ENCODE measurements at places on chromosomes 11 and 22. TPM values are rescaled to one million over a fixed set of nuclear protein-coding genes. Genes with fewer than 3 reads are reported as not detected.

GRCh38 chr11:127806501-127806900 lies 780.9 kb downstream of the ETS1 start:
- H3K4me1 ChIP-seq = no peaks in the 10 kb centered on the region
- no peak overlapping the region for H3K27ac ChIP-seq
- no peaks in the 10 kb centered on the region for H3K36me3 ChIP-seq
- H3K4me3 ChIP-seq = no peak overlapping the region
- no peaks in the 10 kb centered on the region for H3K27me3 ChIP-seq

- H3K27me3 ChIP-seq = no peaks in the 10 kb centered on the region
- H3K4me1 ChIP-seq = no peaks in the 10 kb centered on the region
- no peak overlapping the region for H3K4me3 ChIP-seq
- no peak for DNase-seq
Measured at GRCh38 chr11:119509969-119510401, 87.0 kb upstream of the THY1 start.

DNA sequence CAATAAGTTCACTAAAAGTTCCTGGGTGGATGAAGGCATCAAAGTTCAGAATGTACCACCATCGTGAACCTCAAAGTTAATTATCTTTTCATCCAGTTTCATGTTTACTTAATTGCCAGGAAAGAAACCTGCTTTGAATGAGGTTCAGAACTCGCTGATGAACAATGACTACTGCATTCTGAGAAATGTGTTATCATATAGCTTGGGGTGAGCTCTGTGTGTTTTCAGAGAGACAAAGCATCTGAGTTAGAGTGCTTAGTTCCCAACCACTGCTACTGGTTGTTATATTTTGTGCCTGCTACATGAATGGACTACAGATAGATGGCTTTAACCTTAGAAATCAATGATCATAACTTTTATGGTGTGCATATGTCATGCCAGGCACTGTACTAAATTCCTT lies 1131.0 kb downstream of the DLG2 start:
- H3K4me3 ChIP-seq = no peak overlapping the region
- H3K4me1 ChIP-seq = no peaks in the 10 kb centered on the region
- no peaks in the 10 kb centered on the region for H3K36me3 ChIP-seq
- no peak overlapping the region for H3K27ac ChIP-seq
- DNase-seq = no peak

GRCh38 chr11:8730697-8731020 lies 48.1 kb downstream of the RPL27A start:
- no peak for DNase-seq
- H3K27ac ChIP-seq = peak overlapping the region; percentile 87
- peaks cover 13% of the 10 kb centered on the region for H3K4me1 ChIP-seq
- no peaks in the 10 kb centered on the region for H3K27me3 ChIP-seq
- no peaks in the 10 kb centered on the region for H3K36me3 ChIP-seq

The KCNK7 gene
- 0.33 TPM for total RNA-seq

The CABP7 gene
- total RNA-seq = not detected

- H3K4me1 ChIP-seq = no peaks in the 10 kb centered on the region
- no peaks in the 10 kb centered on the region for H3K36me3 ChIP-seq
- H3K27ac ChIP-seq = peak overlapping the region; percentile 82
Measured at GRCh38 chr22:27474112-27474571, 327.4 kb downstream of the MN1 start.

- no peak for DNase-seq
- no peaks in the 10 kb centered on the region for H3K4me1 ChIP-seq
- no peaks in the 10 kb centered on the region for H3K27me3 ChIP-seq
- H3K4me3 ChIP-seq = no peak overlapping the region
Measured at GRCh38 chr11:32886180-32886579, 6.4 kb upstream of the QSER1 start.

DNA sequence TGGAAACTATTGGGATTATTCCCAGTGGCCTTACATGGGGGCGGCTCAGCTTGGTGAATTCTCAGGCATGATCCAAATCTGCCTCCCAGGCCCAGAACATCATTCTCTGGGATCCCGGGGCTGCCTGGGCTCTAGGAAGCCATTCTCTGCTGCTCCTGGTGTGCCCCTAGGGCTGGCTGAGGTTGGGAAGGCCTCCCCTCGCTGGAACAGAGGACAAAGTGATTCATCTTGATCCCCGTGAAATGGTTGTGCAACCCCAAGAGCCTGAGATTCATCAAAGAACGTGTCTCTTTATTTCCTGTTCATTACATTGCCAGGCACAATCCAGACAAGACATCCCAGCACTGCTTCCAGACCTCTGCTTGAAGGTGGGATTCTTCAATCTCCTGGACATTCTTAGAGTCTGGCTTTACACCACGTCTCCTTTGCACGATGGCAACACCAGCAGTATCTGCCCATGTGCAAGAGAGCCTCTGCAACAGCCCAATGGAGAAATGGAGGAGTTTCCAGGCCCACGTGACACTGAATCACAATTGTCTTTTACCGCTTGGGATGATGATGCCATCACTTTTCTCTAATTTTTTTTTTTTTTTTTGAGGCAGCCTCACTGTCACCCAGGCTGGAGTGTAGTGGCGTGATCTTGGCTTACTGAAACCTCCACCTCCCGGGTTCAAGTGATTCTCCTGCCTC lies 52.3 kb downstream of the TST start:
- no peaks in the 10 kb centered on the region for H3K36me3 ChIP-seq
- H3K4me3 ChIP-seq = no peak overlapping the region
- no peak for DNase-seq
- no peaks in the 10 kb centered on the region for H3K27me3 ChIP-seq

DNA sequence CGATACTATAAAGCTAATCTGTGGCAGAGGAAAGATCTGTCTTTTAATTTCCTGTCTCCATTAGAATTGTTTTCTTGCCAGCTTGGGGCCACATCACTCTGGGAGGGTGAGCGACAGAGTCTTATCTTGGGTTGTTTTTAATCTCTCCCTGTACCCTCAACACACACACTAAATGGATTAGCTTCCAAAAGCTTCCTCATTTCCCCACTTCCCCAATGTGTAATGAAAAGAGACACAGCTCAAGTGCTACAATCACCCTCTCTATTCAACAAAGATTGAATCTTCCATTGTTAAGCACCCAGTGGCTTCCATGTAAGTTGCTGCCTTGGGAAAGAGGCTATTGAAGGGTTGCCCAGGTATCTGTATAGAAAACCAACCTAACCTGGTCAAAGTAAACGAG lies 6.1 kb upstream of the ASCL3 start:
- H3K36me3 ChIP-seq = peaks cover 7% of the 10 kb centered on the region
- no peak overlapping the region for H3K4me3 ChIP-seq
- no peak overlapping the region for H3K27ac ChIP-seq
- DNase-seq = no peak
- H3K4me1 ChIP-seq = no peaks in the 10 kb centered on the region

DNA sequence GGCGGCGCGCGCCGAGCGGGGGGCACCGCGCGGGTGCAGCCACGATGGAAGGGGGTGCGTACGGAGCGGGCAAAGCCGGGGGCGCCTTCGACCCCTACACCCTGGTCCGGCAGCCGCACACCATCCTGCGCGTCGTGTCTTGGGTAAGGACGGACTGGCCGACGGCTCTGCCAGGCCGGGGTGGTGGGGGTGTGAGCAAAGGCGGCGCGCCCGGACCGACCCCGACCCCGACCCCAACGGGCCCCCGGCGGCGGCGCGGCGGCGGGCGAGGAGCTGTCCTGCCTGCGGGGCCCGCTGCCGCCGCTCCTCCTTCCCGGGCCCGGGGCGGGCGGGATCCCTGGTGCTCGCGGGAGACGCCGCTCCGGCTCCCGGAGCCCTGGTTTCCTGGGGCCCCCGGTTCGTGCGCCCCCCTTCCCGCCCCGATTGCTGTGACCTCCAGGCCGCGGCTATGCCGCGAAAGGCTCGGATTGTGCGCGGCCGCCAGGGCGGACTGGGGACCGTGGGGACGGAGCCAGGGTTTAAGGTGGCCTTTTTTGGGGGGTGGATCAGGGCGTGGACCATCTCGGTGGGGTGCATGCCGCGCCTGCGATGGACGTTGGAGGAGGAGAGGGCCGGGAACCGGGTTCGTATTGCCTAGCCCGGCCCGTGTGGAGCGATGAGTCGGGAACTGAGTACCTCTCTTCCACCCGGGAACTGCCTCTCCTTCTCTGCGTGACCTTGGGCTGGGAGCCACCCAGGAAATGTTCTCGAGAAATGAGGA lies at the start of gene SYNGR1:
SYNGR1 (plus strand) TSS at position 25 of the 760 bp plus-strand sequence; CDS start at position 45, 20 bp downstream.
- peak within 1 kb of the TSS; percentile 91 for H3K27ac ChIP-seq
- peaks cover 22% of the 10 kb centered on the region for H3K4me1 ChIP-seq
- no peaks in the 10 kb centered on the region for H3K27me3 ChIP-seq
- peak within 1 kb of the TSS; percentile 99 for H3K4me3 ChIP-seq

- no peak for DNase-seq
- no peaks in the 10 kb centered on the region for H3K27me3 ChIP-seq
- no peak overlapping the region for H3K27ac ChIP-seq
Measured at GRCh38 chr11:73866586-73866996, 10.1 kb downstream of the COA4 start.

The C11orf42 gene
- total RNA-seq = not detected

- H3K4me3 ChIP-seq = no peak overlapping the region
- DNase-seq = no peak
- H3K4me1 ChIP-seq = no peaks in the 10 kb centered on the region
- H3K27me3 ChIP-seq = no peaks in the 10 kb centered on the region
- no peak overlapping the region for H3K27ac ChIP-seq
Measured at GRCh38 chr11:76736773-76737495, 46.2 kb upstream of the TSKU start.

- no peaks in the 10 kb centered on the region for H3K36me3 ChIP-seq
- no peaks in the 10 kb centered on the region for H3K27me3 ChIP-seq
- peaks cover 3% of the 10 kb centered on the region for H3K4me1 ChIP-seq
- H3K27ac ChIP-seq = peak overlapping the region; percentile 55
- H3K4me3 ChIP-seq = no peak overlapping the region
- DNase-seq = no peak
Measured at GRCh38 chr11:72688929-72689328, 14.7 kb upstream of the PDE2A start.

GRCh38 chr22:32754413-32755041 lies 47.0 kb upstream of the TIMP3 start:
- peak overlapping the region; percentile 67 for H3K27ac ChIP-seq
- no peaks in the 10 kb centered on the region for H3K4me1 ChIP-seq
- no peak overlapping the region for H3K4me3 ChIP-seq
- H3K27me3 ChIP-seq = no peaks in the 10 kb centered on the region
- no peak for DNase-seq

The APOL4 gene
- total RNA-seq = 4.9 TPM

The SAA4 gene
- total RNA-seq = 45.2 TPM

- no peaks in the 10 kb centered on the region for H3K36me3 ChIP-seq
- no peak overlapping the region for H3K27ac ChIP-seq
- H3K4me3 ChIP-seq = no peak overlapping the region
Measured at GRCh38 chr11:46144741-46145140, 23.5 kb upstream of the PHF21A start.

GRCh38 chr11:128483211-128483788 lies 104.1 kb downstream of the ETS1 start:
- no peak for DNase-seq
- H3K27ac ChIP-seq = peak overlapping the region; percentile 88
- peaks cover 10% of the 10 kb centered on the region for H3K4me1 ChIP-seq
- H3K36me3 ChIP-seq = no peaks in the 10 kb centered on the region

The HSCB gene
- total RNA-seq = 49.3 TPM

DNA sequence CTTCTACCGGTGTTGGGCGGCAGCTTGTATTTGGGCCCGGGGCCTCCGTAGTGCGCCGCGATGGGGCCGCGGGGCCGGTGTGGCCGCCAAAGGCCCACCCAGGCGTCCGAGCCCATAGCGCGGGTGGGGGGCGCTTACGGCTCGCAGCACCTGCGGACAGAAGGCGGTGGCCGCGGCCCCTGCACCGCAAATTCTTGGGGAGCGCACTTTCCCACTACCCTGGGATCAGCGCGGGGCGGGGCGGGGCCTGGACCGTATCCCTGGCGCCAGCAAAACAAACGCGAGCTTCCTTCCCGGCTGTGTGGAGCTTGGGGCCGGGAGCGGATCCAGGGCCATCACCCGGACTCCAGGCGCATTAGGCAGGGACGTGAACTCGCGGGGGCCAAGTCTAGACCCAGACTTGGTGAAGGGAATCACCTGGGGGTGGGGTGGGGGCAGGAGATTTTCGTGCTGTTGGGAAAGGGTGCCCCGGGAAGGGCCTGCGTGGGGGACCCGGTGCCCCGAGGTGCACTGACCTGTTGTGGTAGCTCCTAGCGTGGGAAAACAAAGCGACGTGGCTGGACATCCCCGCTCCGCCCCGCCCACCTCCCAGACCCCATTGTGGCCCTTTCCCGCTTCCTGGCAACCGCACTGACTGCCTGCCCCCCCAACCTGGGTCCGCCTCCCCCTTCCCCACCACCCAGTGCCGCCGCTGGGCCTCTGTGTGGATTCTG lies 2.3 kb upstream of the TYMP start:
- no peaks in the 10 kb centered on the region for H3K27me3 ChIP-seq
- no peaks in the 10 kb centered on the region for H3K4me1 ChIP-seq
- peak; percentile 86 for DNase-seq
- peak overlapping the region; percentile 98 for H3K27ac ChIP-seq
- peak overlapping the region; percentile 84 for H3K4me3 ChIP-seq
- H3K36me3 ChIP-seq = no peaks in the 10 kb centered on the region

DNA sequence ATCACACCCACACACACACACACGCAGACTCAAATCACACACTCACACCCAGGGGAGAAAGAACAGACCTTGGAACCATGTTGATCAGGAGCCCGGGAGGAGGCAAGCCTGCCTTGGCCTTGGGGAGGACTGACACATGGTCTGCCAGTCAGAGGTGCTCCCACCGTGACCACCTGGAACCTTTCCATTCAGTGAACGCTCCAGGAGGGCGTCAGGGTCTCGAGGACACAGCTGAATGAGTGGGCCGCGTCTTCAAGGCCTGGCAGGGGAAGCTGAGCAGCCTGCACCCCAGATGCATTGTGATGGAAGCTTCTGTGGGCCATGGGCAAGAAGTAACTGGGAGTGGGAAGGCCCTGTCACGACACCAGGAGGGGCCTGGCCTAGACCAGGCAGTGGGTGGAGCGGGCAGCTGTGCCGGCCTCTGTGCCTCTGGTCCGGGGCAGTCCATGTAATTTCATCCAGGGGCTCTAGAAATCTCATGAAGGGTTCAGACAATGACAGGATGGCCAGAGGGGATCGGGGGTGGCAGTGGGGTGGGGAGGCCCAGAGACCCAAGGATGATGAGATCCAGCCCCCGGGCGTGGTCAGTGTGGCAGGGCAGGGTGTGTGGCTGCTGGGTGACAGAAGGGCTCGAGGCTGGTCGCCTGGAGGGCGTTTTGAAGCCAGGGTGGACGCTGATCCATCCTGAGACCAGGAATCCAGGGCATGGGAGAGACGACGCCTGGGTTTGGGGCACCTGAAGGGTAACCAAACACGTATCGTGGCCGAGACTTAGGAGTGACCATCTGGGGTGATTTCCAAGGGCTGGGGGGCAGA lies 53.7 kb downstream of the IGF2 start:
- H3K36me3 ChIP-seq = no peaks in the 10 kb centered on the region
- DNase-seq = peak; percentile 25
- H3K4me1 ChIP-seq = no peaks in the 10 kb centered on the region
- H3K27me3 ChIP-seq = peaks cover 38% of the 10 kb centered on the region

GRCh38 chr11:77402218-77402556 lies 71.7 kb downstream of the PAK1 start:
- no peak for DNase-seq
- no peaks in the 10 kb centered on the region for H3K27me3 ChIP-seq
- no peaks in the 10 kb centered on the region for H3K36me3 ChIP-seq
- H3K4me3 ChIP-seq = no peak overlapping the region

All from breast epithelium (tissue), 4 donors.